ENCODE measurements at places on chromosomes 4 and X.
A peak's percentile ranks its signal among the peaks of the same experiment; 100 is the strongest.

GRCh38 chr4:1355378-1355777 lies 8.4 kb downstream of the UVSSA start:
- no peak for DNase-seq

- no peak for DNase-seq
These were observed 123.7 kb downstream of the SPRY1 start for GRCh38 chr4:123520325-123520724.

- no peak for DNase-seq
These were observed 160.6 kb downstream of the EFNB1 start for GRCh38 chrX:68989456-68989855.

DNA sequence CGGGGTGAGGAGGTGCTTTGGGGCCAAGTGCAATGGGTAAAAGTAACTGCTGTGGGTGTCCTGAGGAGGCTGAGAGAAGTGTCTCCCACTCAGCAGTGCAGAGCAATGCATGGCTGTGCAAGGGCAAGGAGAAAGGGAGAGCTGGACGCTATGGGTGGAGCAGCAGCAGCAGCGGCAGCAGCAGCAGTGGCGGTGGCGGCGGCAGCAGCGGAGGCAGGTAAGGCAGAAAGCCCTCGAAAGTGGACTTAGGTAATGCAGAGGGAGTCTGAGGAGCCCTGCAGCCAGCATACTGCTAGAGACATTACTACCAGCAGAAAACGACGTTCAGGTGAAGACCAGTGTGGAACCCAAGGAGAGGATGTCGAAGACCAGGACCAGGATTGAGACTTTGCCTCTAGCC lies 82.1 kb downstream of the NYX start:
- no peak for DNase-seq

GRCh38 chr4:61380865-61381264 lies 180.7 kb downstream of the ADGRL3 start:
- DNase-seq = no peak

GRCh38 chr4:165826166-165826565 lies 46.9 kb upstream of the TLL1 start:
- no peak for DNase-seq

DNA sequence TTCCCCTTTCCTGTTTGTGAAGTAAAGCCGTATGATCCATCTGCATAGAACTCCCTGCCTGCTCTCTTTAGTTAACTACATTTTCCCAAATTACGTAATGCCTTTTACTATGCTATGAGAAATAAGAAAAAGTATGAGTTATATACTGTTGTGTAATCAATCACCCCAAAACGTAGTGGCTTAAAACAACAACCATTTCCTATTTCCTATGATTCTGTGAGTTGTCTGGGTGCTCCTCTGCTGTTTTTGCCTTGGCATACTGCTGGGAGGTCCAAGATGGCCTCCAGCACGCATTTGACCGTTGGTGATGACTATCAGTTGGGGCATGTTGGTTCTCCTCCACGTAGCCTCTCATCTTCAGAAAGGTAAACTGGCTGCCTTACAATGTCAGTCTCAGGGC lies 39.8 kb downstream of the BBS12 start:
- DNase-seq = no peak

DNA sequence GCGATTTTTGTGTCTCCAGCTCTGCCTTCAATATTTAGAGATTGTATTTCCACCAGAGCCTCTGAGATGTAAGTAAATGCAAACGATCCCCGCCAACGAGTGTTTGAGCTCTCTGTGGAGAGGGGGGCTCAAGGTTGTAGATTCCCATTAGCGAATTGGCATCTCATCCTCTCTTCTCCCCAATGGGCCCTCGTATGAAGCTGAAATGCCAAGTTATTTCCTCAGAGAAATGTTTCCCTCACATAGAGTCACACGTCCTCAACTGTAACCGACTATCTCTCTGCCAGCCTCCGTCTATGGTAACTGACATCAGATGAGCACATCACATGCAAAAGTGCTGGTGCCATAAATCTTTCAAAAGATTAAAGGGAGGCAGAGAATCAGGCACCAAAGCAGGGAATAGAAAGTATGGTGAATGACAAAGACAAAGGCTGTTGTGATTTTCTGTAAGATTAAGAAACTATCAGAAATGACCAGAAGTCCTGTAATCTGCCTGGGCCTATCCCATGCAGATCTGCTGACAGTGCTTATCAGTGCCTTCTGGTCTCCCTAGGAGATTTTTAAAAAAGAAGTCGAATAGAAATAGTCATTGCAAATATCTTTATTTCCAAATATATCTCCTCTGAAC lies 157.1 kb downstream of the PDGFRA start:
- DNase-seq = no peak

DNA sequence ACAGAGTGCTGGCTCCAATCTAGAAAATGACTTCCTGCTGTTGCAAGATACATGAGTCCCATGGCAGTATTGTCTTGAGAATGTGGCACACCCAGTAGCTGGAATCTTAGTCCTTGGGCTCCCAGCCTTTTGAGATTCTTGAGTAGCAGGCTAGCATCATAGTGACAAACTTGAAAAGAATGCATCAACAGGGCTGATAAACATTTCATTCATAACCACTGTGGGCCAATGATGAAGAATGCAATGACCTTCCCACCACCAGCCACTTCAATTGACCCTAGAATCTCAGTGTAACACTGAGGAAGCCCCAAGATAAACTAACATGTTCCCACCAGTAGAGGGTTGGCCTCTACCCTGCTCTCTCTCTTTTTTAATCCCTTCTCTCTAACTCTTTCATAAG lies 329.3 kb downstream of the GBA3 start:
- no peak for DNase-seq

DNA sequence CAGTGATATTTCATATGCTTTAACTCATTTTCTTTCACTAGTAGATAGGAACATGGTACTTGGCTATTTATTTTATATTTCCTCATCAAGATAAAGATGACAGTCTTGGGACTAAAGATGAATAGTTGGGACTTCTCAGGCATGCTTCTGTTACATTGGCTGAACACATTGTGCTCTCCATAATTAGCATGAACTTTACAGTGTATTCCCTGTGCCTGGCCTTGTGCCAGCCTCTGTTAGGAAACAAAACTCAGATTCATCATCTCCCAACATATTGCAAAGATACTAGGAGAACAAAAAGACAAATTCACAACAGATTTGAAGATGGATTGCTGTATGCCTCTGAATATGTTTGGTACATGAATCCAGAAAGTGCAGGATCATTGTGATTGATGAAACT lies 26.4 kb downstream of the GRIA2 start:
- no peak for DNase-seq

GRCh38 chr4:177237291-177237690 lies 72.4 kb upstream of the NEIL3 start:
- no peak for DNase-seq

- DNase-seq = no peak
These were observed 13.5 kb downstream of the SNCA start for GRCh38 chr4:89823416-89823815.

DNA sequence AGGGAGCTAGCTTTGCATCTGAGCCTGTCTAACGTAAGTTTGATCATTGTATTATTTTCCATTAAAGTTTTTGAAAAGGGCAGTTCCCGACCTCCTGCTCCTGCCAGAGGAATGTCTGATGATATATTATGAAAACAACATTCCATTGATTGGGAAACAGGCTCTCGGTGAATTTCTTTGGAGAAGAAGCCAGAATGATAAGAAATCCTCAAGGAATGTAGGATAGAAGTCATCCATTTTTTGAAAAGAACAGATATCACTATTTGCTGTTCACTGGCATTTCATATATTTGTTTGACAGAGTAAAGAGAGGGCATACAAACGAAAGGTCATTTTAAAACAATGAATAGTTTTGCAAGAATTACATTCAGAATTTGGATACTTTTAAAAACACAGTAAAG lies 781.0 kb upstream of the HTR2C start:
- DNase-seq = no peak

GRCh38 chr4:122826079-122826527 lies 528 bp upstream of the FGF2 start:
- no peak for DNase-seq

- DNase-seq = no peak
These were observed 118.0 kb downstream of the PWWP3B start for GRCh38 chrX:106286053-106286650.

DNA sequence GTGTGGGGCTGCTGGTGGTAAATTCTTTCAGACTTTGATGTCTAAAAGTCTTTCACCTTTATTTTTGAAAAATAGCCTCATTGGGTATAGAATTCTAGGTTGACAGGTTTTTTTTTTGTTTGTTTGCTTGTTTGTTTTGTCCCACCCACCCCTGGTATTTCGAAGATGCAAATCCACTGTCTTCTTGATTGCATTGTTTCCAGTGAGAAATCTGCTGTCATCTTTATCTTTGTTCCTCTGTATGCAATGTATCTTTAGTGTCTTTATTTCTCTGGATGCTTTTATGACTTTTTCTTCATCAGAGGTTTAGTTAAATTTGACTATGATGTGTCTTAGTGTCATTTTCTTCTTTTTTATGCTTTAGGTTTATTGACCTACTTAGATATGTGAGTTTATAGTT lies 21.3 kb upstream of the HCCS start:
- DNase-seq = no peak

GRCh38 chrX:14022019-14022418 lies 7.7 kb downstream of the GEMIN8 start:
- no peak for DNase-seq

DNA sequence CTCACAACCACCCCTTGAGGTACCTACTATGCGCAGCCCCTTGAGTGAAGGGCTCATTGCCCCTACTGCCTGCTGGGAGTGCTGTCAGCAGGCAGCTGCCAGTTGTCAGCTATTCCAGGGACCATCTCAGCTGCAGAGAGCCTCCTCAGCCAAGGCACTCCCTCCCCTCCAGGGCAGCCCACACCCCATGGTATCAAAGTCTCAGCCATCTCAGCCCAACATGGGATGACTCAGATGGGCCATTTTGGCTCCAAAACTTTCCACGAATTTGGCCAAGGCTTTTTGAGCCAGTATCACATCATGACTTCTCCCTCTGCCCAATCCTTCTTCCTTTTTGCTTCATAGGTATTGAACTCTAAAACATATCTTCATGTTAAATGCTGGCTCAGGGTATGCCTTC lies 61.4 kb upstream of the MAP3K15 start:
- no peak for DNase-seq

GRCh38 chr4:82287720-82288119 lies 86.1 kb downstream of the HNRNPD start:
- DNase-seq = no peak

- DNase-seq = no peak
These were observed 58.7 kb upstream of the GPR34 start for GRCh38 chrX:41630091-41630490.

DNA sequence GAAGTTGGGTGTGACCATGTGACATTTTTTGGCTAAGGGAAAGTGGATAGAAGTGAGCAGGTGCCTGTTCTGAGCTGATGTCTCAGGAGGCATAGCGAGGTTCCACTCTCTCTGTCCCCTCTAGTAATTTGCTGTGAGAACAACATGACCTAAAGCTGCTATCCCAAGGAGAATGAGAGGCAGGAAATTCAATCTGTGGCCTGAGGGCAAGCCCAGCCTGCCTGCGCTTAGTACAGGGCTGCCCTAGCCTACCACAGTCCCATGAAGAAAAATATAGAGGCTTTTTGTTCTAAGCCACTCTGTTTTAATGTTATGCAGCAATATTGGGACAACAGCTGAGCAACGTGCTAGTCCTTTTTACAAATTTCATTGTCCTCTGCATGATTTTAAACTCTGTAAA lies 193.1 kb downstream of the LDB2 start:
- DNase-seq = no peak

DNA sequence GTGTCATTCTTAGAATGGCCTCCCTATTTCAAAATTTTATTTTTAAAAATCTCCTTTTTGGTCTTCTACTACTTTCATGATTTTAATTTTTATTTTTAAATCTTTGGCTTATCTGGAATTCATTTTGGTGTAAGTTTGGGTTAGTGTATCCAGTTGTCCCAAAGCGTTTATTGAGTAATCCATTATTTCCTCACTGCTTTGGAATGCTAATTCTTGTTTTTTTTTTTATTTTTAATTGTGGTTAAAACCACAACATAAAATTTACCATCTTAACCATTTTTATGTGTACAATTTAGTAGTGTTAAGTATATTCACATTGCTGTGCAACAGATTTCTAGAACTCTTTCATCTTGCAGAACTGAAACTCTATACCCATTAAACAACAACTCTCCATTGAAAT lies 8.7 kb downstream of the CITED1 start:
- DNase-seq = no peak

GRCh38 chrX:116170511-116170910 lies at the start of gene AGTR2:
Gene AGTR2, plus strand, starts transcription at chrX:116170744. Its CDS starts 1,537 bp downstream, at chrX:116172281.
- DNase-seq = no peak

- DNase-seq = no peak
These were observed 208.1 kb downstream of the FAM47B start for GRCh38 chrX:35150642-35151239.

- DNase-seq = no peak
These were observed 8.1 kb downstream of the SNX25 start for GRCh38 chr4:185217408-185217975.

- no peak for DNase-seq
These were observed 15.7 kb downstream of the OFD1 start for GRCh38 chrX:13750204-13750603.

- peak; percentile 34 for DNase-seq
These were observed 586 bp upstream of the NSG1 start for GRCh38 chr4:4386296-4386735.

- no peak for DNase-seq
These were observed 576.4 kb upstream of the EPHA5 start for GRCh38 chr4:66246643-66247042.

GRCh38 chr4:143189528-143189927 lies 4.8 kb downstream of the USP38 start:
- DNase-seq = no peak

- DNase-seq = no peak
These were observed 29.8 kb downstream of the ZFYVE28 start for GRCh38 chr4:2388429-2389182.

GRCh38 chr4:105305019-105305836 lies 158.6 kb downstream of the TET2 start:
- DNase-seq = no peak

- no peak for DNase-seq
These were observed 20.8 kb upstream of the ZCCHC12 start for GRCh38 chrX:118802857-118803256.

DNA sequence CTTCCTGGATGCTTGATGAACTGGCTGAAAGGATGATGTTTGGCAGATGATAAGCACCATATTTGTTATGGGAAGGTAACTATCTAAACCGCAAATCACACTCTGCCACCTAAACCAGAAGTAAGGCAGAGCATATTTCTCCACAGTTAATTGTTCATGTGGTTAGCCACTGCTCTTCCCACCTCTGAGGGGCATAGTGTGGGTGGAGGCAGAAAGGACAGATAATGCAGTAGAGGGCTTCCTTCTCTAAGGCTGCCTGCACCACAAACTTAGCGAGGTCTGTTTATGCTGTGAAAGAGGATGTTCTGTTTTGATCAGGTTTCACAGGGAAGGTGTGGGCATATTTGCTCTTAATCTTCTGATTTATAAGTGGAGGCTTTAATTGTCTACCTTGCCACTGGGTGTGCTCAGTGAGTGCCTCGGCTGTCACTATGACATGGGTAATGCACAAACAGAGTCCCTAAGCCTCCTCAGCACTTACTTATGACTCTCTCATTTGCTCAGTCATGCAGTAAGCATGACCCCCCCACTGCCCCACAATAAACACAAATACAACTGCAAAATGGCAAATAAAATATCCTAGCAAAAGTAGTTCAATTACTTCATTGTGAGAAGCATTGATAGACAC lies 401.0 kb downstream of the TMA16 start:
- DNase-seq = no peak

Data from nucleus accumbens (tissue), 56 donors.